Amniotic epithelial cell (primary cell): ENCODE measurements at places on chromosomes 5 and 9.

DNA sequence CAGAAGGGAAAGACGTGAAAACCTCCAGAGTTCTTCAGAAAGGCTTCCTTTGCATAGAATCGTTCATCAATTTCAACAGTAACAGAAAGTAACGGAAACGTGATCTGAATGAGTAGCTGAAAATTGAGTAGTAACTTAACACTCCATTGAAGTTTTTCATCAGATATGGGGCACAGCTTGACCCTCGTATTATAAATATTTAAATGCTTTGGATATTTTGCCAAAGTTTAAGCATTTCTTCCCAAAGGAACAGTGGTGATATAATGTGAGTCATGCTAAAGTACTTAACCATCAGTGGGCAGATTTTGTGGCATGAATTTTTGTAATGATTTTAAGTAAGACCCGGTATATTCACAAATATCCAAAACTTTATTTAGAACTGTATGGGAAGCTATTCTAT, 67.4 kb upstream of the ADAMTS19 start:
- DNase-seq = no peak

DNA sequence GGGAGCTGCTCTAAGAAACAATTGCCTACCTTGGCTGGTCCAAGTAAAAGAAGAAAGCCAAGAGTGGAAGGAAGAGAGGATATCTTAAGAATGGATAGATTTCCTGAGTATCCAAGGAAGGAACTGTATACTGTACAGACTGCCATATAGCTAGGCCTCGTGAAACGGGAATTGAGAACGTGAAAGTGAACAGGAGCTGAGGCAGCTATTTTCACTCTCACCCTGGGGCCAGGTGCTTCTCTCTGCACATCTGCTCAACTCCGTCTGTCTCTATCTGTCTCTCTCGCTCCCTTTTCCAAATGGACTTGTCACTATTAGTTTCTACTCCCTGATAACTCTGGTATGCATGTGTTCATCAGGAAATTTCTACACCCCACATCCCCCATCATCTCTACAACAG, 35.9 kb upstream of the TESK1 start:
- DNase-seq = no peak

GRCh38 chr5:177128551-177128981, 5.0 kb upstream of the NSD1 start:
- DNase-seq = no peak

DNA sequence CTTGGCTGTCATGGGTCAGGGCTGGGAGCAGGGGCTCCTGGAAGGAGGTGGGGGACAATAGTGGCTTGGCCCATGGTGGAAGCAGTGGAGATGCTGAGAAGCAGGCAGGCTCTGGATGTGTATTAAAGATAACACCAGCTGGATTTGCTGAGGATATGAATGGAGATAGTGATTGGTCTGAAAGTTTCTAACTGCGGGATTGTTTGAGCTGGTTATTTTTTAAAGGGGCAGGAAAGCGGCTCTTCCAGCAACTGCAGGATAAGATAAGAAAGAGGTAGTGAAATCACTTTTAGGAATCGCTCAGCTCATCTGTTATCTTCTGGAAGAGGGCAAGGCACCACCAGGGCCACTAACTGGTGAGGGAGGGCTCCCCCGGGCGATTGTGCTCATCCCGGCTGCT, 125.5 kb downstream of the TENT4A start:
- no peak for DNase-seq

- DNase-seq = no peak
These were observed 15.9 kb downstream of the RAPGEF6 start for GRCh38 chr5:131619102-131619501.

- DNase-seq = peak; percentile 8
These were observed 470 bp downstream of the IL31RA start for GRCh38 chr5:55851675-55851979.

GRCh38 chr5:145497052-145497451, 338.1 kb downstream of the PRELID2 start:
- DNase-seq = no peak

DNA sequence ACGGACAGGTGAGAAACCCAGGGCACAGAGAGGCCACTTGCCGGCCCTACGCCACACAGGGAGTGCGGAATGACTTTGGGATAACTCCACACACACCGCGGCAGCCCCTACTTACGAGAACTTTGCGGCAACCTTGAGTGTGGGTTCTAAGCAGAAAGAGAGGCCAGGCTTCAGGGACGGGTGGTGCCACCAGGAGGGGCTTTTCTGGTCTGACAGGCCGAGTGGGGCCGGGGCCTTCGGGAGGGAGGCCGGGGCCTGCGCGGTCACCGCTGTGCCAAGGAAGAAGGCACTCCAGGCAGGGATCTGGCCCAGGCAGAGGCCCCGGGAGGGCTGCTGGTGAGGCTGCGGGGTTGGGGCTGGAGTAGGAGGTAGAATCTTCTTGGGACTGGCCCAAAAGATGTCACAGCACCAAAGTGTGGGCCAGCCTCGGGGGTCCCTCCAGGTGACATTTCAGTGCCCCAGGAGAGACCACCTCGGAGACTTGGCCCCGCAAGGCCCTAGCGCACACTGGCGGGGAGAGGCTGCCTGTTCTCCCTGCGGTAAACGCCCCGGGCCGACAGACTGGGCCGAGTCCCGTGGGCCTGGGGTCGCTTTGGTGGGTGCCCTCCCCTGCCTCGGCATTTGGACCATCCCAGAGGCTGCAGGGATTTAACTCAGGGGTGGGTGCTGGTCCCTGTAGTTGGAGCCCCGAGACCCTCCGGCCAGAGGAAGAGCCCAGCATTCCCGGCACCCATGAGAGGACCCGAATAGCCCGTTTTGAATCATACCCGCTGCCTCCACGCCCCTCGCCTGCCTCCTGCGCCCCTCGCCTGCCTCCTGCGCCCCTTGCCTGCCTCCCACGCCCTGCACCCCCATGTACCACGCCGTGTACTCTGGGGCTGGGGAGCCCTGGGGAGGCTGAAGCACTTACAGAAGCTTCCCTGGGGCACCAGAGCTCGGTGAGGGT, 9.0 kb upstream of the RNU6ATAC start:
- no peak for DNase-seq

GRCh38 chr9:129649726-129650679, 8.1 kb upstream of the ASB6 start:
- DNase-seq = no peak

DNA sequence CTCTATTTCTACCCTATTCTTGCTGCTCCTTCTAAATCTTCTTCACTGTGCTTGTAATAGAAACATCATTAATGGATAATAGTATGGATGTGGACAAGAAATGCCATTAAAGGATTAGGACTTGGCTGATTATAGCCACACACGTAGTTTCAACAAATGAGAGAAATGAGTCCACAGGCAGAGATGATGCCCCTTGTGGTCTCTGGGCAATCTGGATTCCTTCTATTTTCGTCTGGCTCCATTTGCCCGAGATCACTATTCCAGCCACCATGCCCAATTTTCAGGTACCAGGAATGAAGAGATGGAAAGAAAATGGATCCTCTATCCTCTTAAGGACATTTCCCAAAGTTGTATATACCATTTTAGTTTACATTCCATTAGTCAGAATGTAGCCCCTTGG, 13.2 kb downstream of the VLDLR start:
- no peak for DNase-seq

DNA sequence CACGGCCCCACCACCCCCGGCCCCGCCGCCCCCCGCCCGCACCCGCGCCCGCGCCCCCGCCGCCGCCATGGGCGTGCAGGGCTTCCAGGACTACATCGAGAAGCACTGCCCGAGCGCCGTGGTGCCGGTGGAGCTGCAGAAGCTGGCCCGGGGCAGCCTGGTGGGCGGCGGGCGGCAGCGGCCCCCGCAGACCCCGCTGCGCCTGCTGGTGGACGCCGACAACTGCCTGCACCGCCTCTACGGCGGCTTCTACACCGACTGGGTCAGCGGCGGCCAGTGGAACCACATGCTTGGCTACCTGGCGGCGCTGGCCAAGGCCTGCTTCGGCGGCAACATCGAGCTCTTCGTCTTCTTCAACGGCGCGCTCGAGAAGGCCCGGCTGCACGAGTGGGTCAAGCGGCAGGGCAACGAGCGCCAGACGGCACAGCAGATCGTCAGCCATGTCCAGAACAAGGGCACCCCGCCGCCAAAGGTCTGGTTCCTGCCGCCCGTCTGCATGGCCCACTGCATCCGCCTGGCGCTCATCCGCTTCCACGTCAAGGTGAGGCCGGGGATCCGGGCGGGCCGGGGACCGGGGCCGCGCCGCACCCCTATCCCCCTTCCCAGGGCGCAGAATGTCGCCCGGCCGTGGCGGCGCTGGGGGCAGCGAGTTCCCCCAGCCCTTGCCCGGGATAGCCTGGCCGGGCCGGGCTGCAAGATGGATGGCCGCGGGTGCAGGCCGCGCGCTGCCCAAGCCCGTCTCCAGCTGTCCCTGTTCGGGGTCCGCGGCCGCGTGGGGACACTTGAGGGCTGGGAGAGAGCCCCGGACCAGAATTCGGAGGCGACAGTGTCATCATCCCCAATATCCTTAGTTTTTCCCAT, 594 bp downstream of the FAM120A start:
- peak; percentile 24 for DNase-seq

DNA sequence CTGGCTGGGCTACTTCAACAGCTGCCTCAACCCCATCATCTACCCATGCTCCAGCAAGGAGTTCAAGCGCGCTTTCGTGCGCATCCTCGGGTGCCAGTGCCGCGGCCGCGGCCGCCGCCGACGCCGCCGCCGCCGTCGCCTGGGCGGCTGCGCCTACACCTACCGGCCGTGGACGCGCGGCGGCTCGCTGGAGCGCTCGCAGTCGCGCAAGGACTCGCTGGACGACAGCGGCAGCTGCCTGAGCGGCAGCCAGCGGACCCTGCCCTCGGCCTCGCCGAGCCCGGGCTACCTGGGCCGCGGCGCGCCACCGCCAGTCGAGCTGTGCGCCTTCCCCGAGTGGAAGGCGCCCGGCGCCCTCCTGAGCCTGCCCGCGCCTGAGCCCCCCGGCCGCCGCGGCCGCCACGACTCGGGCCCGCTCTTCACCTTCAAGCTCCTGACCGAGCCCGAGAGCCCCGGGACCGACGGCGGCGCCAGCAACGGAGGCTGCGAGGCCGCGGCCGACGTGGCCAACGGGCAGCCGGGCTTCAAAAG, 36.9 kb upstream of the TTC1 start:
- DNase-seq = no peak

GRCh38 chr9:103649086-103649485, 445.0 kb upstream of the SMC2 start:
- peak; percentile 38 for DNase-seq

DNA sequence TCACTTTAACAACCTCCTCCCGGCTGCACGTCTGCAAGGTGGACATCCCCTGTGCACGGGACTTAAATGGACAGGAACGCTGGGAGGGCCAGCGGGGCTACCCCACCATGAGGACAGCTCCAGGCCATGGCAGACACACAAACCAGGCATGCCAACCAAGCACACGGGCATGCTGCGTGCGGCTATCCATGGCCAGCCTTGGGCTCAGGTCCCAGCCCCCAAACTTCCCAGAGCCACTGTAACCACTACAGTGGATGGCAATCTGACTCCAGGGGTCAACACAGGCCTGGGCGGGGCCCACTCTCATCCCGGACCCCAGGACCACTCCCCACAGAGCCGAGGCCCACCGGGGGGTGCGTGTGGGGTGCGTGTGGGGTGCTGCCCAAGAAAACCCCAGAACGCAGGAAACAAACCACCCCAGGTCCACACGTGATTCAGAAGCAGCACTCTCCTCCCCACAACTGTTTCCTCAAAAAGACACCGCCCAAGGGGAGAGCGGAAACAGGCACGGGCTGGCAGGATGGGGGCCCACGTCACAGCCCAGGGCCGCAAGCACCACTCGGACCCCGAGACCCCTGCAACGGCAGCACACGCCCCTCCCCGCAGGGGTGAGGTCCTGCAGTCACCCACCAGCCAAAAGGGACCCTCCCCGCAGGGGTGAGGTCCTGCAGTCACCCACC, 7.4 kb downstream of the SLC12A7 start:
- no peak for DNase-seq

- DNase-seq = no peak
These were observed 12.6 kb downstream of the LRSAM1 start for GRCh38 chr9:127463911-127464310.

- peak; percentile 1 for DNase-seq
These were observed 68.0 kb downstream of the CACNA1B start for GRCh38 chr9:137945581-137945980.

DNA sequence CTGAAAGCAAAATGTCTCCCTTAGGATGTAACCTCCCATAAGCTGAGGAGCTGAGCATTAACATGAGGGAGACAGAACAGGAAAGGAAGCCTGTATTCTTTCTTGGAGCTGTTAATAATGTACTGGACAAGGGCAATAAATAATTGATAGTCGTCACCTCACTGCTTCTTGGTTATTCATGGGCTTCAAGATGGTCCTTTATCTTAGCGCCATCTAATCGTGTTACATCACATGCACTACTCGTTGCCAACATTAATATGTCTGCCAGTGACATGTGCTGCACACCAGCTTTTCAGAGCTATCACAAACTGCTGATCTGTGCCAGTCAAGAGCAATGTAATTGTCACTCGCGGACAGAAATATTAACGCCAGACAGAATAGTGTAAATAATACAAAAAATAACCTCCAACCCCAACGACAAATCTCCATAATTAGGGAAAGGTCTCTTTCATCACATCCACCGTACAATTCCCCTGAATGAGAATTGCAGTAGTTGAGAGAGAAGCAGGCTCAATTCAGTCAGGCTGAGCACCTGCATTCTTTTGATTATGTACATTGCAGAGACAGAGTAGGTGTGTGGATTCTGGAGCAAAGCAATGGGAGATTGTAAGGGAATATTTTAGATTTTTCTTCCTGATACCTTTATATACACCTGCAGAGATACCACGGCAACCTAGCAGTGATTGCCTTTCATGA, 267.1 kb downstream of the SPATA31D1 start:
- no peak for DNase-seq

GRCh38 chr5:50888751-50889150, 222.3 kb downstream of the PARP8 start:
- no peak for DNase-seq

GRCh38 chr5:168897387-168898122, 318.4 kb upstream of the PANK3 start:
- DNase-seq = no peak

DNA sequence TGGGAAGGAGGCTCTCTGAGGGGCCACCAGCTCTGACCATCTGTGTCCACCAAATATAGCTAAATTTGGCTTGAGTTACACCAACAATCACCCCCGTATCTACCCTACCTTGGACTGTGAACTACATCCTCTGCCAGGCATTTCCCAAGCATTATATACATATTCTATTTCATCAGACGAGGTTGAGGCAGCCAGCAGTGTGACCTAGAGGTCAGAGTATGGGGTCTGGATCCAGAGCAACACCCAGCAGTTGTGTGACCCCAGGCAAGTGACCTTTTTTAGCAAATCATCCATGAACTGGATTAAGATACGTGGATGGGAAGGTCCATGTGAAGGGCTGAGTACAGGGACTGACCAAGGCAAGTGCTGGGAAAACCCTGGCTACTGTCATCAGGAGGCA, 180.6 kb downstream of the HSPA4 start:
- no peak for DNase-seq

DNA sequence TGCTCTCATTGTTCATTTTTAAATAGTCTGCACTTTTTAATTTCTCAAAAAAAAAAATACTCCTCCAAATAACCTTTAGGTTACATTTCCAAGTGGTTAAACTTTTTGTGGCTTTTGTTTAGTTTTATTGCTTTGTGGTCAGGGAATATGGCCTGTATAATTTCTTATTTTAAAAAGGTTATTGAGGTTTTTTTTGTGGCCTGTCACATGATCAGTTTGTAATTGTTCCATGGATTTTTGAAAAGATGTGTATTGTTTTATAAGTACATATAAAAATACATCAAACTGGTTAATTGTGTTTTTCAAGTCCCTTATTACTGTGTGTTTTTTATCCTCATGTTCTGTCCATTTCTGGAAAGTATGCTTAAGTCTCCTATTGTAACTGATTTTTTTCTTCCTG, 64.0 kb downstream of the ZNF618 start:
- no peak for DNase-seq

- DNase-seq = peak; percentile 20
These were observed 113.8 kb downstream of the TLE4 start for GRCh38 chr9:79685577-79685976.
